ACHN (cell line): ENCODE measurements at places on chromosomes 11 and 22.

GRCh38 chr11:64608046-64608445 lies 17.0 kb downstream of the SLC22A12 start:
- no peak for DNase-seq

DNA sequence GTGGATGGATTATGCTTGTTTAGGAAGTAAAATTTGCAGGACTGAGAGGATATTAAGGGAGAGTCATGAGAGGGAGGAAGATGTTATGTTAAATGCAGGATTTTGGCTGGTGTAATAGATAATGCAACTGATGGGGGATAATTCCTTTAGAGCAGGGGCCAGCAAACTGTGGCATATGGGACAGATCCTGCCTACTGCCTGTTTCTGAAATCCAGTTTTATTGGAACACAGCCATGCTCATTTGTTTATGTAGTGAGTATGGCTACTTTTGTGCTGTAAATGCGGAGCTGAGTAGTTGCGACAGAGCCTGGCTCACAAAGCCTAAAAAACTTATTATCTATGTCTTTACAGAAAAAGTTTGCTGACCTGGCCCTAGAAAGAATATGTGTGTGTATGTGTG lies 66.6 kb upstream of the MPPED2 start:
- no peak for DNase-seq

- no peak for DNase-seq
Measured at GRCh38 chr11:46658259-46658658, 40.9 kb downstream of the ATG13 start.

- DNase-seq, result no peak
Measured at GRCh38 chr11:134515081-134515960, 103.3 kb upstream of the B3GAT1 start.

GRCh38 chr11:98512938-98513337 lies 507.8 kb upstream of the CNTN5 start:
- DNase-seq, result no peak

- no peak for DNase-seq
Measured at GRCh38 chr11:61118406-61118805, 16.1 kb downstream of the CD5 start.

GRCh38 chr11:102510439-102511135 lies 20.0 kb downstream of the MMP7 start:
- no peak for DNase-seq

DNA sequence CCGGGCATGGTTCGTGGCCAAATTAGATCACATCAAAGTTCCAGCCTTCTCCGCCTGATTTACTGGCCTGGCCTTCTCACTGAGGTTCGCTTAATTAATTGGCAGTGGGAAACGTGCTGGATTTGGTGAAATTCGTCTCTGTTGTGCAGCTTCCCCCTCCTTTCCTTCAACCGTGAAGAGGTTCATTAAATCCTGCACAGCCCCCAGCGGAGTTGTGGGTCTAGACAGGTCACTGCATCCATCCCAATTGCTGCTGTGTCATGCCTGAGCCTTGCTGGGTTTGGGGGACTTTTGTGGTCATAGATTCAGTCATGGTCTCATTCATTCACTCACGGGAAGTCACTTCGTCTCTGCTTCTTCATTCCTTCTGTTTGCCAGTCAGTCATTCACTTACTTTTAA lies 90.0 kb downstream of the INSC start:
- DNase-seq, result no peak

DNA sequence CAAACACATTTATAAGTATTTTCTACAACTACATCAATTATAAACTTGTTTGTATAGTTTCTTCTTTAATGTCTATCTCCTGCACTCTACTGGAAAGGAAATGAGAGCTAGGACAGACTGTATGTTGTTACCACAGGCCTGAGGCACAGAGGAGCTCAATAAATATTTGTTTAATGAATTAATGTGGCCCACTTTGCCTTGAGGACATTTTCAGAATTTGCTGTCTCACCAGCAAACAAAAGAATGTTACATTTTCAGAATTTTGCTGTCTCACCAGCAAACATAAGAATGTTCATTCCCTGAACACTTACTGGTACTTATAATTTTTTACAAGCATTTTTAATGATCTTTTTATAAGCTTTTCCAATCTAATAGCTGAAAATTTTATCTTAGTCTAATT lies 41.9 kb upstream of the WNT7B start:
- no peak for DNase-seq

DNA sequence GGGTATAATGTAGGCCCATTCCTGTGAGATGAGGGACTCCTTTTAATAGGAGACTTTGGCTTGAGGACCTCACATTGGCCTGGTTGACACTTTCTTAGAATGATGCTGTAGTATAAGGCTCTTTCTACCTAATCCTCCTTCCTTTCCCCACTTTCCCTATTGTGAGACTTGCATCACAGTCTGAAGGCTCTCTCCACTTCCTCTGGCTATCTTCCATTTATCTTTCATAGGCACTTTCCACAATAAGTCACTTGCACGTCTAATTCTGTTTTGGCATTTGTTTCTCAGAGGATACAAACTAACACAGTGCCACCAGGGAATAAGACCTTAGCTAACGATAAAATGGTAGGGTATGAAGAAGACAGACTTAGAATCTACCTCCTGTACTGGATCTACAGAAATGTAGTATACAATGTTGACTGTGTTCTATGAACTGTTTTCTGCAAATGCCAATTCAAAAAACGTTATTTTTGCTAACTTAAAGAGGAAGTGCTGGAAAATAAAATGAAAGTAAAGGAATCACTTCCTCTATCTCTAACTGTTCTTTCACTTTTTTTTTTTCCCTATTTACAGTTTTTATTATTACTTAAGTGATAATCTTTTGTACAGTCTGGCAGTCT lies 17.9 kb upstream of the PDE3B start:
- DNase-seq, result no peak

DNA sequence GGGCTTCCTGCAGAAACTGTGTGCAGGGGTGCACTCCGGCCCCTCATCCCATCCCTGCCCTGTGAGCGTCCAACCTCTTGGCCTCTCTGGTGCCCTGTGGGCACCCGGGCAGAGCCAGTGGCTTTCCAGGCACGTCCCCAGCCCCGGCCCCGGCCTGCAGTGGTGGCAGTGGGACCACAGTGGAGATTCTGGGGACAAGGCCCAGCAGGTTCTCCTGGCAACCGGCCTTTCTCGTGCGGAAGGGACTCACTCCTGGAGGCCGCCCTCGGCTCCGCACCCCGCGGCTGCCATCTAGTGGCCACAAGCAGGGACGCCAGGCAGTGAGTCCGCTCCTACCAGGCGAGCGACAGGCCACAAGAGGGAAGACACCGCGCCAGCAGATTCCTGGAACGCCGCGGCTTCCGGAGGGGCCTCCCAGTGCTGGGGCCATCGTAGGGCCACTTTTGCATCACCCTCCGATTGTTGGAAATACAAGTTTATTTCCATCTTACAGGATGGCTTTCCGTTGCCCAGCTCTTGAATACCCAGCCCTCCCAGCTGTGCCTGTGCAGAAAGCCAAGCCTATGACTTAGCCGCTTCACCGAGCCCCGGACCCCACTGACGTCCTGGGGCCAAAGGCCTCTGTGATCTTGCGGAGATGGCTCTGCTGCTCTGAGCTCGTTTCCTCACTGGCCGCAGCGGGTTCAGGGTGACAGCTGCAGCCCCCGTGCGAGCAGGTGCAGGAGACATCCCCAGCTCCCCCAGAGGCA lies 357.3 kb downstream of the CTTN start:
- DNase-seq, result peak; percentile 22

GRCh38 chr22:21659864-21660525 lies 5.8 kb upstream of the PPIL2 start:
- no peak for DNase-seq

- no peak for DNase-seq
Measured at GRCh38 chr22:20146777-20147176, 4.1 kb downstream of the CCDC188 start.

DNA sequence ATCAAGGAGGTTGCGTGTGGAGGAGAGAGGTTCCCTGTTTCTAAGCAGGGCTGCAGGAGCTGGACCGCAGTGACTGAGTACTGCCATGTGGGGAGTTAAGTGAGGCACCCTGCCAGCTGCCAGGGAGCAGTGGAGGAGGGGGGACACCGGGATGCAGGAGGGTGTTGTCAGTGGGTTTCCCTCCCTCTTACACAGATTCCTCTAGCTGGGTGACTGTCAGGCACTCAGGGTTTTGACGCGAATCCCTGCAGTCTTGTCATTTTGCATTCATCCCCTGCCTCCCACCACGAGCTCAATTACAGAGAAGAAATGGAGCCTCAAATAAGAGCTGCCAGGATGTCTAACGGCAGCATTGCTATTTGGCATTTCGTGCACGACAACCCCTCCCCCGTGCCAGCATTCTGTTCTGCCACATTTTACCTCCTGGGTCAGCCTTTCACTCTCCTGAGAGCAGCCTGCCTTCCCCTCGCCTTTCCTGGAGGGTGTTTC lies 119.8 kb upstream of the SORL1-AS1 start:
- DNase-seq, result no peak

- no peak for DNase-seq
Measured at GRCh38 chr22:46455446-46455845, 82.0 kb downstream of the CELSR1 start.

DNA sequence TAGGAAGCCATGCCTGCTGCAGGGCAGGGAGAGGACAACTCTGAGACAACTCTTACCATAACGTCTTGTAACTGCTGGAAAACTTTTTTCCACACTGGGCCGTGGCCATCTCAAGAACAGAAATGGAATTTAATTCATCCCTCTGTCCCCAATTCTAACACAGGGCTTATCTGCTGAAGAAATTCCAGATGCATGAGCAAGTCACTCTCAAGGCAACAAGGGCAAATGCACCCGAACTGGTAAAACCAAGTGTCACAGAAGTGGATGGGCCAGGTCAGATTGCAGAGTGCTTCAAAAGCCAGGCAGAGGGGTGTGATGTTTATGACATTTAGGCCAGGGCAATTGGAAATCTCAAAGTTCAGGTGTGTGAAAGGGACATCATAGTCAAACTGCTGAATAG lies 7.4 kb downstream of the SMPD1 start:
- no peak for DNase-seq

- DNase-seq, result no peak
Measured at GRCh38 chr11:106311531-106312230, 234.2 kb downstream of the AASDHPPT start.

DNA sequence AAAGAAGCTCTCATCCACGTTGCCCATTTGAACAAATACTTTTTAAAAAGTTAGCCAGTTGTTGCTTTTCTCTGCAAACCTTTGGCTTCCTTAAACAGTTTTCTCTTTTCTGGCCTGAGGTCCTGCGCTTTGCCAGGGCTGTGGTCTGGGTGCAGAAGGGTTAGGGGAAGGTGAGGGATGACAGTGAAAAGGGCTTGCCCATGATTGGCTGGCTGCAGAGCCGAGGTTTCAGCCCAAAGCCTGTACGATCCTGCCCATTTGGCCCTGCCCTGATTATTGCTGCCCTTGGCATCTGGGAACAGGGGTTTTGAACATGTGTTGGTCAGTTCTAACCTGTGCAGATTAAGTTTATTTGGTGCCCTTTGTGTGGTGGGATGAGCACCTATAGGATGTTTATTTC lies 1.5 kb downstream of the INCENP start:
- DNase-seq, result no peak

GRCh38 chr11:128757235-128757711 lies 63.4 kb downstream of the FLI1 start:
- DNase-seq, result peak; percentile 12

DNA sequence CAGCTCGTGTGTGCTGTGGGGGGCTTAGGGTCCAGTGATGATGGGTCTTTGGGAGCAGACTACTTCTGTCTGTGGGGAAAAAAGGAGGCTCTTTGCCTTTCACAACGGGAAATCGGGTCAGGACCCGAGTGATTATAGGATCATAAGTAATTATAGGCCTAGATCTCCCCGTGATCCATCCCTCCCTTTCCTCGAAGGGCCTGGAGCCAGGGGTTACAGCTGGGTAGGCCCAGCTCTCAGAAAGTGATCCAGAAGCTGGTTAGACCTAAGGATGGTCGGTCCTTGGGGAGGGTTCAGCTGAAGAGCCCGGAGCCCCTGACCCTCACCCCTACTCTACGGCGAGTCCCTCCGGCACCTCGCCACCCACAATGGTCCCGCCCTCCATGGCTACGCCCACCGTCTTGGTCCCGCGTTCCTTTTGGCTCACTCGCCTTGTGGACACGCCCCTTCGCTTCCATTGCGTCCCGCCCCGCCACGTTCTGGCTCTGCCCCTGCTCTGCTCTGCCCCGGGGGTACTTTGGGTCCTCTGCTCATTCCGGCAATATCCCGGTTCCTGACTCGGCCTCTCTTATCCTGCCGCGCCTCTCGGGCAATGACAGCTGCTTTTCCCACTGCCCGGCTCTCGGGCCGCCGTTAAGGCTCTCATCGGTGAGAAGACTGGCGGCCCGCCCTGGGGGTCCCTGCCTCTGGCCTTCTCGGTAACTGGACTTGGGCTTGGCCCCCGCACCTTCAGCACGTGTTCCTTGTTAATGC lies 5.0 kb downstream of the IGSF22 start:
- peak; percentile 76 for DNase-seq

- DNase-seq, result no peak
Measured at GRCh38 chr22:28025333-28025732, 106.3 kb upstream of the PITPNB start.
